Activated effector memory CD4-positive, alpha-beta T cell treated with anti-CD3 and anti-CD28 coated beads, Interleukin-2, amount 50 U/mL, for 16 hours (primary cell): ENCODE measurements at places on chromosomes 6 and 20.

DNA sequence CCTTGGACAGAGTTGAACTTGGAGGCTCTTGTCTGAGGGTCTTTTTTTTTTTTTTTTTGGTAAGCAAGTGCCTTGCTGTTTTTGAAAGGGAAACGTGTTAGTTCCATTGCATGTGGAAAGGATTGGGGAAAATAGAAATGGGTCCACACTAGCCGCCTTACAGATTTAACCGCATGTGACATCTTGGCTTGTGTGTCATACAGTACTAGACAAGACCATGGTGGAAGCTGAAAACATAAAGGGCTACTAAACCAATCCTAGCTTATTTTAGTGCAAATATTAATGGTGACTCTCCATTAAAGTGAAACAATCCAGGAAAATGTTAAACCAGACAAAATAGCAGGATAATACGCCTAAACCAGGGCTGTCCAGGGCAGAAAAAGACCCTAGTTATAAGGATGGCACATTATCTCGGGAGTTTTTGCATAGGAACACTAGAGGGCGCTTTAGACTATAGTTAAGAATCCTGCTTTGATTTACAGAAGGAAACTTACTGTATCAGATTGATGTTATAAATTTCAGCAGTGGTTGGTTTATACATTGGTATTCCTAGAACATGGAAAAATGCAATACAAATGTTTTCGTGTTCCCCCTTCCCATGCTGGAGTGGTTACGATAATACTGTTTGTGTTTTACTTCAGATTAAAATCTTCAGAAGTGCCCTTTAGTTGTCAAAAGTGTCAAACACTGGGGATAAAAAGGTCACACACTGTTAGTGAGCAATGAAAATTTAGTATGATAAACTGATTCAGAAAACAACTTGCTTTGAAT is 59.8 kb upstream of the DEK start:
- no peak for DNase-seq

DNA sequence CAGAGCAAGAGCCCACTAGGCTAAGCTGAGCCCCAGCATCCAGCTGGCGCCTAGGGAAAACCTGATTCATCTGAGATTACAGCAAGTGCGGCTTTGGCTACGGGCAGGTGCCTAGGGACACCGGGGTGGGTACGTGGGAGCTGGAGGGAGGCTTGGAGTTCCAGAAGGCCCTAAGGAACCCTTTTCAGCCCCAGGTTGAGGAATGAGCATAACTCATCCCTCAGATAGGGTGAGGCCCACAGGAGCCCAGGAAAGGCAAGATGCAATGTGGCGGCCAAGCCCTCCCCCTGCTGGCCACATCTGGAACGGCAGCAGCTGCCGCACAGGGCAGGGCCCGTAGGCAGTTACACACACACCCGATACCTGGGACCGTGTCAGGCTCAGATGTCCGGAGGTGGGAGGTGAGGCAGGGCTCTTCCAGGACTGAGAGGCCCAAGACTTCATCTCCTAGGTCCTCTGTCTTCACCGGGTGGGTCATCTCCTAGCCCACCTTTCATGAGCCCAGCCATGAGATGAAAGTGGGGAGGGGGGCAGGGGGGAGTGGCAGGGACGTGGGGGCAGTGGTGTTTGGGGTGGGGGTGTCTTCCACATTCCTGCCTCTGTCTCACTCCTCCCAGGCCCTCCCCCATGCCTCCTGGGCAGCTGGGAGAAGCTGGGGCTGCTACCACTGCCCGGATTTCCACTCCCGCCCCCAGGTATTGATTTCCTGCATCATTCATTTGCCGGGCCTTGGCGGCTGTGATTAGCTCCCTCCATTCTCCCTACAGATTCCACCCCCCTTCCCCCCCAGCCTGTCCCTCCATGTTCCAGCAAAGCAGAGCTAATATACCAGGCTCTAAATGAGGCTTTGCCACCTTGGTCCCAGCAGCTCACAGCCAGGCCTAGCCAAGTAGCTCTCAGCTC is 5.5 kb downstream of the MDGA1 start:
- peak; percentile 93 for DNase-seq

DNA sequence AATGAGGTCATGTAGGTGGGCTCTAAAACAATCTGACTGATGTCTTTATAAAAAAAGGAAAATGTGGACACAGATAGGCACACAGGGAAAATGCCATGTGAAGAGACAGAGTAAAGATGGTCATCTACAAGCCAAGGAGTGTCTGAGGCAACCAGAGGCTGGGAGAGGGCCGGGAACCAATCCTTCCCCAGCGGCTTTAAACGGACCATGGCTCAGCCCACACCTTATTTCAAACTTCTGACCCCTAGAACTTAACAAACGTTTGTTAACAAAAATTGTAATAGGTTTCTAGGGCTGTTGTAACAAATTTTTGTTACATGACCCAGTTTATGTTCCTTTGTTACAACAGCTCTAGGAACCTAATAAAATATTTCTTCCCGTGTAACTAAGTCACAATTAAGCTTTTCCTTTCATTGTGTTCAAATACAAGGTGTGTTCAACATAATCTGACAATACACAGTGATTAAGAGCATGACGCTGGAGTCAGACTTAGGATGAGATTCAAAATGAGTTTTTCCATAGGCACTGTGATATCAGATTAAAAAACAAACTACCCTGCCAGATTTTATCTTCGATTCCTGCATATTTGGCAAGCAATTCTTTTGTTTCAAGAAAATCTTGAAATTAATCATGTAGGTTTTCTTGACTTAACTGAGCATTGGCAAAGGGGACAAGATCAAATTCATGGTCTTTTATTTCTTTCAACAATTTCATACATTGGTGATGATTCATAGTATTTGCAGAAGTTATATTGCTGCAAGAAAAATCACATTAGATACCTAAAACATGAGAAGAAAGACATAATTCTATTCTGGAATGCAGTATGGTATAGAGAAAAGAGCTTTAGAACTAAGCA is 169.5 kb upstream of the RIPOR2 start:
- no peak for DNase-seq

- DNase-seq: no peak
Observed at GRCh38 chr6:154408891-154409500, 52.4 kb upstream of the IPCEF1 start.

GRCh38 chr6:98576791-98577190 is 257.6 kb upstream of the POU3F2 start:
- no peak for DNase-seq

DNA sequence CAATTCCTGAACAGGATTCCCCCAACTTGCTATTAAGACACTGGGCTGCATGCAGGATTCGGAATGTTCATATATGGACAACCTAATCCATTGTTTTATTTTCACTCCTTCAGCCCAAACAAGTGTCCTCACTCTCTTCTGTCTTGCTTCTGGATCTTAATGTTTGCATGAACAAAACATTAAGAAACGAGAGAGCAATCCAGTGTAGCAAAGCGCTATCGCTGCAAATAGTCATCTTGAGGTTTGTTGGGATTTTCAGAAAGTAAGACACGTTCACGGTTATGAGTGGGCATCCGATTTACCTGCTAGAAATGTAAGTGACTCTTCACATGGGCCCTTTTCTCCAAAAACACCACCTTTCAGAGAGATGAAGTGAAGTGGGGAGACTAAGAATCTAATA is 156.4 kb downstream of the MBOAT1 start:
- DNase-seq: no peak

DNA sequence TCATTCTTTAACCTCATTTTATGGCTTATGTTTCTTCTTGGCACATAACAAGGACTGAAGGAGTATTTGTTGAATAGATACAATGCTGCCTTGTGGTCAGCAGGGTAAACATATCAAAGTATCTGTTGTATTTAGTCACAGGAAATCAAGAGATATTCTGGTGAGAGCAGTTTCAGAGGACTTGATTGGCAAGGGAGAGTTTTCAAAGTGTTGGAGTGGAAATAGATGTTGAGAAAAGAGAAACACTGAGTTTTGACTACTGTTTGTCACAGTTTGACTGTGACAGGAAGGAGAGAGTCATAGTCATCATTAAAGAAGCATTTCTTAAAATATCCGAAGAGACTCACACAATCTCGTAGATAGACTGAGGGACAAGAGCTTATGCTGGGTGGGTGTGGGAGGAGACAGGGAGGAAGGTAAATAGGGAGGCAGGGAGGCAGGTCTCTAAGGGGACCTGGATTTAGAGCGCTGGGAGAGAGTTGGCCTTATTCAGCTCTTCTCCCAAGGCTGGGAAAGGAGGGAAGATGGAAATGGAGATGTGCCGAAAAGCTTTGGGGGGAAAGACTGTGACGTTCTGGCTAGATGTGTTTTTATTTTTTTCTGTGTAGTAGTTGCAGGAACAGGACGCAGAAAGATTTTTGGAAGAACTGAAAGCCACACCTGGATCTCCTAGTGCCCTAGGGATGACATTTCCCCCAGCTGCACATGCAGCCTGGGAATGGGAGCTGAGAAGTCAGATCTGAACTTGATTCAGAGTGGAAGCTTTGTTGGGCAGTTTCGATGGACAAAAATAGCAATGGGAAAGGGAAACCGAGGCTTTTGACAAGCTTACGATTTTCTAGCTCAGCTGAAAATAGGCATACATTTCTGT is 65.0 kb upstream of the IFNGR1 start:
- DNase-seq: no peak

- DNase-seq: no peak
Observed at GRCh38 chr6:16648003-16648402, 113.3 kb downstream of the ATXN1 start.

DNA sequence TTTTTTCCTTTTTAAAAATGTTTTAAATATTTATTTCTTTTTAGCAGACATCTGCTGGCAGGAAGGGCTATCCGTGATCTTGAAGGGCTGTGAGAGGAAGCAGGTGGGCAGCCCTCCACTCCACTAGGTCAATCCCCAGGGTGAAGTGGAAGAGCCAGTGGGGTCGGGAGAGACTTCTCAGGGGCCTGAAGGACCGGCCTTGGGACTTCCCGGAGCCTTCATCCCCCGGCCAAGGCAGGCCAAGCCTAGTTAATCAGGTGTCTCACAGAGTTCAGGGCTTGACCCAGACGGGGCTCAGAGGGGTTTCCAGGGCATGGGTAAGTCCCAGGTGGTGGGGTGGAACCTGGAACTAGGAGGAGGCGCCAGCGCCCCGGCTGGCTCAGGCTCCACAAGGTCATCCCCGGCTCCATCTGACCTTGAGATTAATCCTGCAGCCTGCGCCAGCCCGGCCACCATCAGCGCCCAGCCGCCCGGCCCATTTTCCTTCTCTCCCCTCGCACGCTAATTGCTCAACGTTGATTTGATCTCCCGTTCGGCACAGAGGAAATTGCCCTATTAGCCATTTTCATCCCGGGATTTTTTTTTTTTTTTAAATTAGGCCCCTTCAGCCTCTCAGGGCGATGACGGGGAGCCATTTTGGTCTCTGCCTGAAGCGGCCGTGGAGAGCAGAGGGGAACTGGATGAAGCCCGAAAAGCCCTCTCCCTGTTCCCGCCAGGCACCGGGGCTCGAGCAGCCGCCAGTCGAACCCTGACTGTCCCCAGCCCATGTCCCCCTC is 44.4 kb downstream of the MDFI start:
- DNase-seq: peak; percentile 61
